ENCODE measurements at places on chromosomes 1 and 21. TPM values are rescaled to one million over a fixed set of nuclear protein-coding genes. Genes with fewer than 3 reads are reported as not detected.
A peak's percentile ranks its signal among the peaks of the same experiment; 100 is the strongest.

Gene CYP4Z1
- 2.6 TPM for total RNA-seq

Gene PROX1
- total RNA-seq = 5.3 TPM

Gene SLFNL1
- 7.8 TPM for total RNA-seq

Gene CYYR1
- total RNA-seq = 21.4 TPM

Gene PADI6
- not detected for total RNA-seq

Gene AGT
- total RNA-seq = 1.1 TPM

Gene APP
- 388 TPM for total RNA-seq

Gene HSD11B1
- total RNA-seq = 25.8 TPM

Gene LAMTOR2
- total RNA-seq = 64.2 TPM

- peaks cover 29% of the 10 kb centered on the region for H3K36me3 ChIP-seq
- H3K4me3 ChIP-seq = peak overlapping the region; percentile 90
- H3K27me3 ChIP-seq = no peaks in the 10 kb centered on the region
- H3K4me1 ChIP-seq = peaks cover 27% of the 10 kb centered on the region
These were observed 306 bp upstream of the SH3D21 start for GRCh38 chr1:36305915-36306209.

- H3K36me3 ChIP-seq = no peaks in the 10 kb centered on the region
- DNase-seq = no peak
- no peaks in the 10 kb centered on the region for H3K27me3 ChIP-seq
- peak overlapping the region; percentile 60 for H3K4me3 ChIP-seq
These were observed 1.8 kb downstream of the NIBAN1 start for GRCh38 chr1:184972315-184973055.

DNA sequence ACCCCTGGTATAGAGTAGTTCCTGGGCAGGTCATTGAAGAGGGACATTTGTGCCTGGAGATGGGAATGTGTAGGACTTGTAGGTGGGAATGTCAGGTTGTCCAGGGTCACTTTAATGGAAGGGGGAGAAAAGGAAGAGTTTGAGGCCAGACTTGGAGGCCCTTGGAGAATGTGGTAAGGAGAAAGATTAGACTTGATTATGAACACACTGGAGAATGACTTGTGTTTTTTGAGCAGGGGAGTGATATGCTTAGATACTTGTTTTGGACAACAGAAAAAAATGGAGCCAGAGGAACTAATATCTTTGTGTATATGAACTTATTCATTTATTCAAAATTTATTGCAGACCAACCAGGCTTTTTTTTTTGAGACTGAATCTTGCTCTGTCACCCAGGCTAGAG, 17.9 kb downstream of the ELAPOR1 start:
- H3K4me3 ChIP-seq = no peak overlapping the region
- H3K27ac ChIP-seq = no peak overlapping the region
- no peaks in the 10 kb centered on the region for H3K27me3 ChIP-seq
- H3K36me3 ChIP-seq = no peaks in the 10 kb centered on the region

GRCh38 chr1:3584915-3585314, 26.4 kb downstream of the MEGF6 start:
- no peaks in the 10 kb centered on the region for H3K36me3 ChIP-seq
- peaks cover 13% of the 10 kb centered on the region for H3K4me1 ChIP-seq
- H3K27ac ChIP-seq = no peak overlapping the region
- no peak for DNase-seq

DNA sequence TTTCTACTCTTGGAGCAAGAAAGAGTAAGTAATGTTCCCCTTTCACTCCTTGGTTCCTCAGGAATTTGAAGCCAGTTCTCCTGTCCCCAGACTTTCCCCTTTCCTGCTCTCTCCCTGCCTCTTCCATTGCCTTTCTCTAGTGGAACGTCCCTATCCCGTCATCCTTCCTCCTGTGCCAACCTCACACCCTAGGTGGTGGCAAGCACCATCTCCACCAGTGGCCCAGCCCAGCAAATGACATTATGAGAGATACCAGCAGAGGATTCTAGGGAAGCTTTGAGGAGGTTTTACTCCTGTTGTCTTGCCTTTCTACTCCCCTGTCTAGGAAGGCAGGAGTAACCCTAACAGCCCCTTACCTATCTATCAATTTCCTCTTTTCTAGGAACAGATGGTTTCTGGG, 8.1 kb upstream of the TACSTD2 start:
- no peak for DNase-seq
- H3K36me3 ChIP-seq = no peaks in the 10 kb centered on the region
- H3K27me3 ChIP-seq = no peaks in the 10 kb centered on the region
- H3K4me1 ChIP-seq = peaks cover 22% of the 10 kb centered on the region
- H3K4me3 ChIP-seq = no peak overlapping the region
- H3K27ac ChIP-seq = peak overlapping the region; percentile 86

DNA sequence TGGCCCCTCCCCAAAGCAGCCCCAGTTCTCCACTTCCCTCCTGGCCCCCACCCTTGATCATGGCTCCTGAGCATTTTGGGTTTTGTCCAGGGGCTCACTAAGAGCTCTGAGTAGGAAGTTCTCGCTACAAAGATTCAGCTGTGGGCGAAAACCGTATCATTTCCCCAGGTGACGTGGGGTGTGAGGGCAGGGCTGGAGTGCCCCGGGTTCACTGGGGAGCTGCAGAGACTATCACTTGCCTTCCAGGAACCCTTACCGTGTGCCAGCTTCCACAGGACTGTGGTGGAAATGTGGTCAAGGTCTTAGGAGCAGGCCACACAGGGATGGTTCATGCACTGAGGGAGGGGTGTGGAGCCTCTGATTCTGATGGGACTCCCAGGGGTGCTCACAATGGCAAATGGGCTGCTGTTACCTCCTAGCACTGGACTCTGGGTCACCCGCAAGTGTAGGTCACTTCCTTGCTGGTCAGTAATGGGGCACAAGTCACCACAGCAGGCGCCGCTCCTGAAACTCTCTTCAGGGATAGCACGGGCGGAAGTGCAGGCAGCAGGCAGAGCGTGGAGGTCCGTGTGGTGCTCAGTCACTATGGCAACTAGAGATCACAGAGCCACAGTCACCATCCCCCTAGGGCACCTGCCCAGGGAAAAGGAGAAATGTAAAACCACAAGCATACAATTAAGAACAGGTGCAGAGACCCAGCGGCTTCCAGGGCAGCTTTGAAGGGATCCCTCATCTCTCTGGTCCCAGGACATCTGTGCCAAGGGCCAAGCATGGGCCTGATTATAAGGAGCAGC, 35.4 kb downstream of the RSPH1 start:
- peaks cover 17% of the 10 kb centered on the region for H3K4me1 ChIP-seq
- DNase-seq = no peak
- no peak overlapping the region for H3K27ac ChIP-seq
- no peaks in the 10 kb centered on the region for H3K27me3 ChIP-seq

DNA sequence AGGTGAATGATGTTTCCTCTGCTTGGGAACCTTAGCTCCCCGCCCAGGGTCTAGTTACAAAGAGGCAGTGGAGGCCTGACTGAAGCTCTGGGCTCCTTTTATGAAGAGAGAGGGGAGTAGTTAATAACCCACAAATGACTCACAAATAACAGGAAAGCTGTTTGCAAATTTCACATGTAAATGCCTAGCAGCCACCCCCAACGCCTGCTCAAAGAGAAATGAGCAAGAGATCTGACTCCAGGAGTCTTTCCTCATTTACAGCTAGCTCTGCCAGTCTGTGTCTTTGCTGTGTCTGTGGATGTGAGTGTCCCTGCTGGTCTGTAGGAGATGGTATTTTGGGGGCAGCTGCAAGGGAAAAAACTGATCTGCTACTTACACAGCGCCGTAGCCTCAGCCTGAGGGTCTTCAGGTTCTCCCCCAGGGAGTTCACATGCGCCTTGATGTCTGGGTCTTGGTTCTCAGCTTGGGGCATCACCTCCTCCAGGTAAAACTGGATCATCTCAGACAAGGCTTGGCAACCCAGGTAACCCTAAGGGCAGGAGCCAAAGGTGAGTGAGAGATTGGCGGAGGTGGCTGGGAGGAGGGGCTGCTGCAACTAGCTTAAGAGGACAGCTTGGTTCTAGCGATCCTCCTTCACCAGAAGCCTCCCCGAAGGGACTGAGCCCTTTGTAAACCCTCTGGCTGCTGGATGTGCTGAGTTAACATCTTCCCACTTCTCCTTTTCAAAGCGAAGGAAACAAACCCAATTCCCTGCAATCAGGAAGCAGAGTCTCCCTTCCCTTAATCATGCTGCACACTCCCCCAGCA, at the start of gene IL19:
Gene IL19, plus strand, starts transcription at position 243 of the 807 bp plus-strand sequence. CDS start 65,890 bp downstream, outside the sequence.
- H3K36me3 ChIP-seq = no peaks in the 10 kb centered on the region
- DNase-seq = no peak
- peak within 1 kb of the TSS; percentile 7 for H3K4me3 ChIP-seq

GRCh38 chr1:2644591-2645101, 11.8 kb upstream of the MMEL1 start:
- H3K36me3 ChIP-seq = no peaks in the 10 kb centered on the region
- H3K4me1 ChIP-seq = peaks cover 24% of the 10 kb centered on the region
- H3K4me3 ChIP-seq = no peak overlapping the region
- no peak for DNase-seq
- H3K27ac ChIP-seq = no peak overlapping the region

- peaks cover 14% of the 10 kb centered on the region for H3K36me3 ChIP-seq
- peaks cover 26% of the 10 kb centered on the region for H3K4me1 ChIP-seq
- no peaks in the 10 kb centered on the region for H3K27me3 ChIP-seq
- no peak for DNase-seq
- H3K27ac ChIP-seq = no peak overlapping the region
- H3K4me3 ChIP-seq = no peak overlapping the region
These were observed 80.6 kb upstream of the LAMC2 start for GRCh38 chr1:183105449-183105848.

DNA sequence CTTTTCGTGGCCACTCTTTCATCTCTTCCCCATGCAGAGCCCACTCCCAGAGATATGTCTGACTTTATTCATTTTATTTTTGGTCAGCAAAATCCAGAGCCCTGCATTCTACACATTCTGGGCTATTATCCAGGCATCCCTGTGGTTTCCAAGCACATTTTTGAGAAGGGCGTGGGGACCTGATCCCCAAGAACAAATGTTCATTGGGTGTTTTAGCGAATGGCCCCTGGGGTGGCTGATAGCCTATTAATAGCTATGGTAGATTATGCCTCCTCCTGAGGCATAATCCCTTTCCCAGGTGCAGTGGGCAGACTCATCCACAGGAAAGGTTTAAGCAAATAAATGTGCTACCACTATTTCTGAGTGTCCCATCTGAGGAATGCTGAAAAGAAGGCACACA, 511.8 kb upstream of the USP24 start:
- no peak for DNase-seq
- H3K36me3 ChIP-seq = no peaks in the 10 kb centered on the region
- H3K27me3 ChIP-seq = no peaks in the 10 kb centered on the region

GRCh38 chr1:202084791-202085681, 37.7 kb upstream of the GPR37L1 start:
- peak; percentile 22 for DNase-seq
- no peak overlapping the region for H3K4me3 ChIP-seq
- no peaks in the 10 kb centered on the region for H3K36me3 ChIP-seq
- no peak overlapping the region for H3K27ac ChIP-seq
- H3K4me1 ChIP-seq = peaks cover 6% of the 10 kb centered on the region
- H3K27me3 ChIP-seq = no peaks in the 10 kb centered on the region

DNA sequence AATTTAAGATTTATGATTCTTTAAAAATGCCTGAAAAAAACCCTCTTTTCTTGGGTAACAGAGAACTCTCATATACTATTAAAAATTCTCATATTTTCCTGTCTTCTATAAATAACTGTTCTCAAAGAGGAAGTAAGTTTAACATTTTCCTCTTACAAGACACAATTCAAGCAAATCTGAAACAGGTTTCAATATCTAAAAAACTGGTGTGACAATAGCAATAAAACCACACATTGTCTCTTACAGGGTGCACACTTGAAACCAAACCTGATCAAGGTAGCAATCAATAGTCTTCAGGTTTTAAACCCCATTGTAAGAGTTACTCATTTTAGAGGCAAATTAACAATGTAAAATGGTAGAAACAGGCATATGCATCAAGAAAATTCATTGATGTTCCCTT, 28.0 kb downstream of the FUBP1 start:
- peaks cover 93% of the 10 kb centered on the region for H3K36me3 ChIP-seq
- no peak overlapping the region for H3K4me3 ChIP-seq
- no peak for DNase-seq
- H3K4me1 ChIP-seq = no peaks in the 10 kb centered on the region
- H3K27me3 ChIP-seq = no peaks in the 10 kb centered on the region
- H3K27ac ChIP-seq = no peak overlapping the region

DNA sequence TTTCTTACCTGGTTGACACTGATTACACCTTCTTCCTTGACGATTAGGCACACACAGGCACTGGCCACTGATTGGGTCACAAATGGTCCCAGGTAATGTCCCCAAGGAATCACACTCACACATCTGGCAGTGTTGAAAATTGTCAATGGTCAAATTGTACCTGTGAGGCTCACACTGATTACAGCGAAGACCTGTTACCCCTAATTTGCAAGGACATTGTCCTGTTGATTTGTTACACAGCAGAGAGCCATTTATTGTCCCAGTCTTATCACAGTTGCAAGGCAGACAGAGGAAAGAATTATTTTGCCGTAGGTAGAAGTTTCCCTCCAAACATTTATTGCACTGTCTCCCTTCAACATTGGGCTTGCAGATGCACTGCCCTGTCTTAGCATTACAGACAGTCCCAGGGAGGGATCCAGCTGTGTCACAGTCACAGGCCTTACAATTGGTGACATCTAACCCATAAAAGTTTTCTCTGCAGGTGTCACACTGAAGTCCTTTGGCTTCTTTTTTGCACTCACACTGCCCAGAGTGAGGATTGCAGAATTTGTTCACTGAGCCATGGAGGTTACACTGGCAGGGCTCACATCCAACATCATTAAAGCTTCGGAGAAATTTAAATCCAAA, 176.6 kb downstream of the USH2A start:
- DNase-seq = no peak
- H3K27ac ChIP-seq = no peak overlapping the region
- no peaks in the 10 kb centered on the region for H3K27me3 ChIP-seq
- H3K4me3 ChIP-seq = no peak overlapping the region

GRCh38 chr1:79726911-79727310, 720.4 kb upstream of the ADGRL4 start:
- no peaks in the 10 kb centered on the region for H3K36me3 ChIP-seq
- H3K4me3 ChIP-seq = no peak overlapping the region
- H3K27me3 ChIP-seq = no peaks in the 10 kb centered on the region
- no peaks in the 10 kb centered on the region for H3K4me1 ChIP-seq
- H3K27ac ChIP-seq = no peak overlapping the region

GRCh38 chr1:167369933-167370332, 148.4 kb downstream of the CD247 start:
- H3K27me3 ChIP-seq = no peaks in the 10 kb centered on the region
- no peak overlapping the region for H3K4me3 ChIP-seq
- H3K4me1 ChIP-seq = no peaks in the 10 kb centered on the region
- DNase-seq = no peak
- H3K27ac ChIP-seq = no peak overlapping the region

DNA sequence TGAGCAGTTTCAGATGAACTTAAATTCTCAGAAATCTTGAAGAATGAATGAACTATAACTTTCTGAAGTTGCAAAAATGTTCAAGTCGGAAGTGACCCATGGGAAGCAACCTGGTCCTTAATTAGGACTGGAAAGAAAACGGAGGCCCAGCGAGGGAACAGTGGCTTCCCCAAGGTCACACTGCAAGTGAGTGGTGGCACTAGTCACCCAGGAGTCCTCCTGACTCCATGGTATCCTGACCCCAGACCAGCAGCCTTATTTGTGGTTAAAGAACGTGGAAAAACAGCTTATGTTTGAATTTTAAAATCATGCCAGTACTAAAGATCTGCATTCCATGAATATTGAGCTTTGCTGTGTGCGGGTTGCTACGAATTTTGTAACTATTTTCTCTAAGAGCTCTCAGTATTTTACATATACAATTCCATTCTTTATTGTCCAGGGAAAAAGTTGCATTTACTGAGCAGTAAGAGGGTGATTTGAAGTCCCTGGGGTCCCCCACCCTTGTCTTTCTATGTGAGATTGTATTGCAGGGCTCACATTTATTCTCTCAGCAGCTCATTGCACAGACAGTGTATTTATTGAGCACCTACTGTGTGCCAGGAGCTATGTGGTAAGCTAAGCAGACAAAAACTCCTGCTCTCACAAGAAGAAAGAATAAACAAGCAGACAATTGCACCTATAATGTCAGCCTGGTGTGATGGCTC, 61.6 kb upstream of the ATP5PO start:
- no peak overlapping the region for H3K4me3 ChIP-seq
- H3K36me3 ChIP-seq = no peaks in the 10 kb centered on the region
- H3K27me3 ChIP-seq = no peaks in the 10 kb centered on the region
- peak overlapping the region; percentile 52 for H3K27ac ChIP-seq
